ENCODE measurements at places on chromosomes 11 and 22.

- no peak for DNase-seq
Measured at GRCh38 chr11:115924744-115925567, 420.7 kb upstream of the CADM1 start.

- DNase-seq: no peak
Measured at GRCh38 chr11:122246874-122247273, 130.9 kb upstream of the BLID start.

DNA sequence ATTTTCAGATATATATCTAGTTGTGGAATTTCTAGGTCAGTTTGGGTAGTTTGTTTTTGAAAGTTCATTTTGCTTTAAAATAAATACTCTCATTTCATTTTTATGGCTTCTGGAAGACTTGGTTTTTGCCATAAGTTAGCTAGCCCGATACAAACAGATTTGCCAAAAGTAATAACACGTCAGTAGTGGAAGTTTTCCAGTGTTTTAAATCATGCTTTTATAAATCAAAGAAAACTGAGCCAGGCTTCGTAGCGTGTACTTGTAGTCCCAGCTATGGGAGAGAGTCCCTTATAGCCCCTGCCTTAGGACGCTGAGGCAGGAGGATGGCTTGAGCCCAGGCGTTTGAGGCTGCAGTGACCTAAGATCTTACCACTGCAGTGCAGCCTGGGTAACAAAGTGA lies 21.7 kb upstream of the MICALL1 start:
- no peak for DNase-seq

DNA sequence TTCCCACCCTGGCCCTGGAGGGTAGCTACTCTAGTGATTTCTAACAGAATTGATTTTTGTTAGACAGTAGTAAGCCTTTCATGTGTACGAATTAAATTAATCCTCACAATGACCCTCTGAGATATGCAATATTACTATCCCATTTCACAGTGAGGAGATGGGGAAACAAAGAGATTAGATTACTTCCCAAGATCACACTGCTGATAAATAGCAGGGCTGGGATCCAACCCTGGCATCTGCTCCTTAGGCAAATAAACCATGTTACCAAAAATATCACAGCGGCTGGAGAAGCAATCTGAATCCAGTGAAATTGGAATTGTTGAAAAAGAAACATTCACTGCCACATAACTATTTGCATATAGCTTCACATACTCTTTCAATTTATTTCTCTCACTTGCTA lies 12.8 kb upstream of the CAVIN3 start:
- DNase-seq: no peak
